Body of pancreas (tissue), 4 donors: ENCODE measurements at places on chromosomes 3 and 15. TPM values are rescaled to one million over a fixed set of nuclear protein-coding genes. Genes with fewer than 3 reads are reported as not detected.

DNA sequence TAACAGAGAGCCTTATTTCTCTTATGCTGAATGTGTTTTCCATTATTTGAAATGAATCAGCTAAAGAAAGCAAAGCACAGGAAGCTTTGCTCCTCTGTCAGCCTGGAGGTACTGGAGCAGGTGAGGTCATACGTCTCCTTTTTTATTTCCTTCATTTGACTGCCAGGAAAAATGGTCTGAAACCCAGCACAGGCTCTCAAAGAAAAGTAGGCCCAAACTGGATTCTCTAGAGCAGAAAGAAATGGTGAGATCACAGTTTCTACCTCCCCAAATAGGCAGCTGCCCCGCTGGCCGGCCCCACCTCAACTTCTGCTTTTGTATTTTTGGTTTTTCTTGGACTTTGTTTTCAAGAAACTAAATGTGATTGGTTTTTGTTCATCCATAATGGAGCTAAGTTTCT, 95.1 kb downstream of the RPL39L start:
- DNase-seq, result no peak
- H3K27ac ChIP-seq, result peak overlapping the region; percentile 2
- H3K27me3 ChIP-seq, result no peaks in the 10 kb centered on the region
- no peak overlapping the region for H3K4me3 ChIP-seq

DNA sequence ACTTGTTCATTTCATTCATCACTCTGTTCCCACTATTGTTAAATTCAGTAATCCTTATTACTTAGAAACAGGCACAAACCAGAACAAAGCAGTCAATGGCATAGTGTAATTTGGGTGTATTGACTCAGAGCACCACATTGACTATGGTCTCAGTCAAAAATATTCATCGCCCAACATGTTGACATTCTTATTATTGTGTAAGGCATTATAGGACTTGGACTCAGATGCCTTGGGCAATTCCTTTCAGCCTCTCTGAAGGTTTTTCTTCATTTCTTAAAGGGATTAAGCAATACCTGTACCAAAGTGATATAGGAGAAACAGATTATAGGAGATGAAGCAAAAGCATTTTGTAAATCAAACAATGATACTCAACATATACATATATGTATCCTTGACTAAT, 114.7 kb upstream of the BHLHE40 start:
- H3K27me3 ChIP-seq, result no peaks in the 10 kb centered on the region
- no peak overlapping the region for H3K4me3 ChIP-seq
- no peak overlapping the region for H3K27ac ChIP-seq
- DNase-seq, result no peak
- peaks cover 25% of the 10 kb centered on the region for H3K4me1 ChIP-seq
- H3K36me3 ChIP-seq, result no peaks in the 10 kb centered on the region

DNA sequence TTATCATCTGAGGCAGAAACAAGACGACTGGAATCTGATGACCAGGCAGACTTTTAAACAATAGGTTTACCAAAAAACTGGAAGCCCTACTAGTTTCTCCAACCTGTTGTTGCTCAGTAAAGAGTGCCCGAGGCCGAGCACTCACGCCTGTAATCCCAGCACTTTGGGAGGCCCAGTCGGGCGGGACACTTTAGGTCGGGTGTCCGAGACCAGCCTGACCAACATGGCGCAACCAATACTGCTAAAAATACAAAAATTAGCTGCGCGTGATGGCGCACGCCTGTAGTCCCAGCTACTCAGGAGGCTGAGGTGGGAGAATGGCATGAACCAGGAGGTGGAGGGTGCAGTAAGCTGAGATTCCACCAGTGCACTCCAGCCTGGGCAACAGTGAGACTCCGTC, 1.1 kb upstream of the WDR5B start:
- peak overlapping the region; percentile 91 for H3K27ac ChIP-seq
- DNase-seq, result peak; percentile 20
- H3K27me3 ChIP-seq, result no peaks in the 10 kb centered on the region

DNA sequence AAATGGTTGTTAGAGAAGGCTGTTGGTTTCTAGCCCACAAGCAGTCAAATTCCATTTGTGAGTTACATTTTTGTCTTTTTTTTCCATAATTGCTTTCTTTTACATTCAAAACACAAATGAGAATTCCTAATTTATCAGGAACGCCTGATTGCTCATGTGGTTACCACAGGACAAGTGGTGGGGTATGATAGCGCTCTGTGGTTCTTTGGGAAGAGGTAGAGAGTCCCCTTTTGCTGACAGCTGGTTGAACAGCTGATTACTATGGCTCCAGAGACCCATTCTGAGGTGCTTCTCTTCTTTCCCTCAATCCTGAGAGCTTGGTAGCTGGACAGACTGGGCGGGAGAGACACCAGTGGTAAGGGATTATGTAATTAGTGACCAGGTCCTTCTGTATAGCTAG, 24.4 kb downstream of the CNOT10 start:
- no peaks in the 10 kb centered on the region for H3K27me3 ChIP-seq
- no peaks in the 10 kb centered on the region for H3K4me1 ChIP-seq
- no peak overlapping the region for H3K27ac ChIP-seq
- DNase-seq, result no peak

The FEZF2 gene
- not detected for total RNA-seq

GRCh38 chr15:25879438-25879837, 16.3 kb upstream of the ATP10A start:
- no peaks in the 10 kb centered on the region for H3K4me1 ChIP-seq
- no peak overlapping the region for H3K27ac ChIP-seq
- H3K4me3 ChIP-seq, result no peak overlapping the region
